ENCODE measurements at places on chromosomes 4 and X. TPM values are rescaled to one million over a fixed set of nuclear protein-coding genes. Genes with fewer than 3 reads are reported as not detected.

PRR32 gene
- not detected for total RNA-seq

CXCL9 gene
- total RNA-seq: not detected

GRCh38 chr4:182093431-182093831 is 149.8 kb upstream of the TENM3 start:
- no peak overlapping the region for H3K4me3 ChIP-seq
- no peaks in the 10 kb centered on the region for H3K4me1 ChIP-seq
- H3K27me3 ChIP-seq: no peaks in the 10 kb centered on the region
- H3K27ac ChIP-seq: no peak overlapping the region

DNA sequence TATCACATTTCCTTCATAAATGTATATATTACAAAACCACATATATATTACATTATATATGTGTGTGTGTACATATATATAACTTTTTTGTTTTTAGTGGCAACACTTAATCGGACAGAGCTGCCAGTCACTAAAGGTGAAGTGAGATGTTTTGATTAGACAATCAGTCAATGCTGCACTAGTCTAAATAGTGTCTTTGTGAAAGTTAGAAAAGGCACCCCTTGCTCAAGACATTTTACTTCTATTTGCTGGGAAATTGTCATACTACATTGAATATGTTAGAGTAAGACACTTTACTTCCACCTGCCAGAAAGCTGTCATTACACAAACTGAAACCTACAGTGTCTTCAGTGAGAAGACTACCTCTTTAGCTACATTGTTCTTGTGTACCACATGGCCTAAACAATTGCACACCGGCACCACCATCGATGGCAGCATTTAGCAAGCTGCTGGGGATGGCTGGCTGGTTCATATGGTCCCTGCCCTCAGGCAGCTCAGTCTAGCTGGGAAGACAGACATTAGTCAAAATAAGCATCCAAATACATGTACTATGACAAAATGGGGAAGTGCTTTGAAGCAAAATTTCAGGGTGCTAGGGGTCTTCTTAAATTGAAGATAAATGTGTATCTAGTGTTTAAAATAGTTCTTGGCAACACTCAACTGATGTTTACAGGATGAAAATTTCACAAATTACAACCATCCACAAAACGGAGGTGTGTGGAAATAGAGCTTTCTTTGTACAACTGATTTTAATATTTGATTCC is 148.1 kb upstream of the GATB start:
- no peak overlapping the region for H3K27ac ChIP-seq
- no peak for DNase-seq
- no peak overlapping the region for H3K4me3 ChIP-seq
- H3K36me3 ChIP-seq: no peaks in the 10 kb centered on the region
- H3K27me3 ChIP-seq: peaks cover 20% of the 10 kb centered on the region

DNA sequence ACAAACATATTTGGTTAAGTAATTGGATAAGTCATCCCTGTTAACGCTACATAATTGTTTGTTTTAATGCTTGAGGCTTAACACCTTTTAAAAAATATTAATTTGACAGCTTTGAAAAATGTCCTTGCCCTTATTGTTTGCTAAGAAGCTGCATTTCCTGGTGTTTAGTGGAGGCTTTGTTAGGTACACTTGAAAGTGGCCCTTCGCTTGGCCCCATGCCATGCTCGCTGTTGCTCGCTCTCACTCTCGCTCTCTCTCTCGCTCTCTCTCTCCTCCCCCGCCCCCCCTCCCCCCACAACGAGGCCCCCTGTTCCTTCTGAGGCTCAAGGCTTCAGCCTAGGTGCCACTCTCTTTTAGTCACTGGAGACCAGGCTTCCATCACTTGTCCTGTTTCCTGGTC is 139.6 kb downstream of the DCLK2 start:
- H3K4me3 ChIP-seq: no peak overlapping the region
- peaks cover 2% of the 10 kb centered on the region for H3K36me3 ChIP-seq
- H3K4me1 ChIP-seq: peaks cover 11% of the 10 kb centered on the region
- DNase-seq: no peak
- no peaks in the 10 kb centered on the region for H3K27me3 ChIP-seq

GRCh38 chrX:53308836-53309235 is 27.5 kb upstream of the IQSEC2 start:
- no peaks in the 10 kb centered on the region for H3K36me3 ChIP-seq
- H3K4me1 ChIP-seq: peaks cover 11% of the 10 kb centered on the region
- no peak overlapping the region for H3K27ac ChIP-seq
- DNase-seq: no peak

Measured in IMR-90 (cell line).